Smooth muscle cell of bladder (primary cell): ENCODE measurements at places on chromosomes 16 and 17. TPM values are rescaled to one million over a fixed set of nuclear protein-coding genes. Genes with fewer than 3 reads are reported as not detected.

GUCY2D gene
- total RNA-seq, result under 0.01 and 0.09 TPM in 2 replicates

LGALS9C gene
- not detected in 2 replicates for total RNA-seq

STXBP4 gene
- total RNA-seq, result 5.0 and 5.5 TPM in 2 replicates

RAB11FIP3 gene
- 14.2 and 23.1 TPM in 2 replicates for total RNA-seq

CALB2 gene
- 0.28 and 0.92 TPM in 2 replicates for total RNA-seq

CD68 gene
- 11.2 and 16.3 TPM in 2 replicates for total RNA-seq

TBCD gene
- 21.5 and 26.3 TPM in 2 replicates for total RNA-seq

OR3A2 gene
- 0.18 and 0.57 TPM in 2 replicates for total RNA-seq

JPH3 gene
- total RNA-seq, result under 0.01 TPM in 1 of 2 replicates, not detected in the other

ADORA2B gene
- 32.9 and 39.1 TPM in 2 replicates for total RNA-seq

NOG gene
- total RNA-seq, result under 0.01 and 0.09 TPM in 2 replicates

EPOP gene
- total RNA-seq, result 0.43 and 0.83 TPM in 2 replicates

ABI3 gene
- total RNA-seq, result 0.09 and 0.14 TPM in 2 replicates

EPN3 gene
- total RNA-seq, result not detected in 2 replicates

CNTNAP4 gene
- 0.14 TPM in 1 of 2 replicates, not detected in the other for total RNA-seq

ALOX12 gene
- total RNA-seq, result not detected in 2 replicates

TEN1 gene
- total RNA-seq, result 14.1 and 15.5 TPM in 2 replicates

CPNE7 gene
- 3.6 and 4.0 TPM in 2 replicates for total RNA-seq

ITGB3 gene
- total RNA-seq, result 15.6 and 22.0 TPM in 2 replicates

AGRP gene
- not detected in 2 replicates for total RNA-seq

PPM1D gene
- 6.7 and 11.0 TPM in 2 replicates for total RNA-seq

FOXC2 gene
- 0.14 and 0.18 TPM in 2 replicates for total RNA-seq

MYLK3 gene
- 0.14 and 0.28 TPM in 2 replicates for total RNA-seq

GPR142 gene
- not detected in 2 replicates for total RNA-seq

TP53TG3F gene
- not detected in 2 replicates for total RNA-seq

SIAH1 gene
- 33.5 and 33.6 TPM in 2 replicates for total RNA-seq

ARHGAP44 gene
- total RNA-seq, result 0.71 and 1.6 TPM in 2 replicates

CMIP gene
- 9.8 and 22.3 TPM in 2 replicates for total RNA-seq
